ENCODE measurements at places on chromosomes 1 and 21.

DNA sequence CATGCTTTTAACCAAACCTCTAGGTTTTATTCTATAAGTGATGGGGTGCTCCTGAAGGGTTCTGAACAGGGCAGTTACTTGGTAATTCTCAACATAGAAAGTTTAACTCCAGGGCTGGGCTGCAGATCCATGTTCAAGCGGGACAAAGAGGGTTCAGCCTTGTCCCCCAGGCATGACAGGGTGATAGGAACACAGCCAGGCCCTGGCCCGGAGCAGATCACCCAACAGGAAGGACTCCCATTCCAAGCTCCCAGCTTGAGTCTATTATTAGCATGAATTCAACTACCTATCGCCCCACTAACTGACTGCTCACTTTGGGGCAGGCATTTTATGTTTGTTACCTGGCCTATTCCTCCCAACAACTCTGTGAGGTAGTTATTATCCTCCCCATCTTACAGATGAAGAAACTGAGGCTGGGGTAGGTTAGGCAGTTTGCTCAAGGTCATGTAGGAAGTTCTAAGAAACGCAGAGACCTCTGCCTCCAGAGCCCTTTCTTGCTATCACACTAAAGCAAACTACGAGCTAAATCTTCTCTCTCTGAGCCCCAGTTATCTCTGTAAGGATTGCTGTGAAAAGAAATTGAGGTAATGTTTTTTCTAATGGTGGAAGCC lies 14.5 kb downstream of the ASAP3 start:
- DNase-seq = no peak

- DNase-seq = no peak
These were observed 5.7 kb downstream of the AK5 start for GRCh38 chr1:77287535-77287934.

- peak; percentile 35 for DNase-seq
These were observed 25.3 kb downstream of the NGF start for GRCh38 chr1:115312742-115313141.

- no peak for DNase-seq
These were observed 11.3 kb downstream of the EFHD2 start for GRCh38 chr1:15420853-15421465.

DNA sequence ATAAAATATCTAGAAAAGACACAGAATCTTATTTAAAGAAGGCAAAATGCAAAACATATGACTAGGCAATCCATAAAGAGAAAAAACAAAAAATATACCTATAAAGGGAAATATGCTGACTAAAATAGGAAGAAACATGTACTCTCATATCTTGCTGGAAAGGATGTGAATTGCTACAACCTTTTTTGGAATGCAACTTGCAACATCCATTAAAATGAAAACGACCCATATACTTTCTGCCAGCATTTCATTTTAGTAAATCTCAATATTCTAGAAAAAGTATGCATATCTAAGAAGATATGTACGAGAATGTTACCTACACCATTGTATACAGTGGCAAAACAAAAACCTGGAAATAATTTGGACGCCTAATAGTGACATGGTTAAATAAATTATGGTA lies 56.6 kb downstream of the EDEM3 start:
- no peak for DNase-seq

DNA sequence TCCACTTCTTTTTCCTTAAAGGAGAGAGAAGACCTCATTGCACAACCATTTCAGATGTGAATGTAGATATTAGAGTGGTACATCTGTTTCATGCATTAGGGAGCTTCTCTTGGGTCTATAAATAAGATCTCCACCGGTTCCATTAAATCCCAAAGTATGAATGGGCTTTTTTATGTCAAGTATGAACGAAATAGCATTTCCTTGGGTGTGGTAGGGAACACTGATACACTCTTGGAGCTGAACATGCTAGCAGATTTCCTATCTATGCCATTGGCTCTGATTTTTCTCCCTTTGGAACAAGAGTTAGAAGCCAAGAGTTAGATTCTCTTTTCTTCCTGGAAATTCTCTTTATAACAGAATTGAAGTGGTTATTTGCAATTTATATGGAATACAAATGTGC lies 245.6 kb upstream of the ADAMTS5 start:
- no peak for DNase-seq

DNA sequence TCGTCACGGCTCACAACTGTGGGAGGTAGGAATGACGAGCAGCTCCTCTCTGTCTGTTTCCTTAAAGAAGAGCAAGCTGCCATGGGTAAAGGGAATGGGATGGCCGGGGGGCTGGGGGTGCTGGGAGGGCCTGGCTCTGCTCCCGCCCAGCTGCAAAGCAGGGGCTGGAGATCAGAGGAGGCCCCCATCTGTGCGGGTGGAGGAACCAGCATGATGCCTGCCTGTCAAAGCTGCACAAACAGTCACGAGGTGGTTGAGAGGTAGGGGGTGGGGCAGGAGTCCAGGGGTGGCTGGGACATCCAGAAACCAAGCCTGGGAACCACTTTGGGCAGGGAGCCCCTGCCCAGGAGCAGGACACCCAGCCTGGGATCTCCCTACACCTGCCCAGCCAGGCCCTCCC lies 12.6 kb downstream of the SLC41A1 start:
- no peak for DNase-seq

- peak; percentile 63 for DNase-seq
These were observed 14.0 kb downstream of the PKNOX1 start for GRCh38 chr21:42988236-42988965.

GRCh38 chr1:36553591-36554322 lies 71.0 kb upstream of the CSF3R start:
- DNase-seq = peak; percentile 51

DNA sequence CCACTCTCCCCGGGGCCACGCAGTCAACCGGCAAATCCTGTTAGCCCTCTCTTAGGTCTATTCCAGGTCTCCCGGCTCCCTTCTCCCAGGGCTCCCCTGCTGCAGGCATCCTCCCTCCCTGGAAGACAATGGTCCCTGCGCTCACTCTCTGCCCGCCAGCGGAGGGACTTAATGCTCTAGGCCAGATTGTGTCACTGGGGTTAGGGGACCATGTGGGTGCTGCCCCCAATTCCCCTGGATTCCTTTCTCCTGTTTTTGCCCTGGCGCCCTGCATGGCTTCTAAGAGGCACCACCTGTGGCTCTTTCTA lies 8.2 kb downstream of the FAM131C start:
- DNase-seq = no peak

- DNase-seq = no peak
These were observed 140.9 kb upstream of the HMCN1 start for GRCh38 chr1:185593271-185593670.

DNA sequence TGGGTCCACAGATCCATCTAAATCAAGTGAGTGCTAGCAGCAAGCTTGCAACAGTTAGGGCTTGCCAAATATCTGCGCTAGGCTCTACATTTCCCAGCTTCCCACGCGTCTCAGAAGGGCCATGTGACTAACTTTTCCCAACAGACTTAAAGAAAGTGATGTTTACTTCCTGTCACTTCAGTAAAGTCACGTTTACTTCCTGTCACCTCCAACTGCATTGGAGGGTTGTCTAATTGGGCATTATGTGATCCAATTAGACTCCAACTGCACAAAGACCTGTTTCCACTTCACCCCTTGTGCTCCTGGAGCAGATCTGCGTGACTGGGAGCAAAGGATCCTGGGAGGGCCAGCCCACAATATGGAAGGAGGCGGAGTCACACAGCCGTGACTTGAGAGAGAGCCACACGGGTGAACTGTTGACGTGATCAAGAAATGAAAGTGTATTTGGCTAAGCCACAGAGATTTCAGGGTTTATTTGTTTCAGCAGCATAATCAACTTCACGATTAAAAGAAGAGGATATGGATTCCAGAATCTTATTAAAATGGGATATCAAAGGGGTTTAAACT lies 77.7 kb downstream of the CYYR1 start:
- no peak for DNase-seq

Measured in EH (cell line).